CD8-positive, alpha-beta T cell (primary cell): ENCODE measurements at places on chromosomes 2 and 18.

GRCh38 chr2:142757111-142757510 is 120.4 kb upstream of the KYNU start:
- no peak for DNase-seq

- no peak for DNase-seq
Measured at GRCh38 chr2:154614906-154615305, 83.6 kb upstream of the KCNJ3 start.

GRCh38 chr2:235597081-235597615 is 103.3 kb downstream of the AGAP1 start:
- DNase-seq = no peak

GRCh38 chr2:47313728-47314127 is 89.2 kb upstream of the MSH2 start:
- no peak for DNase-seq

- DNase-seq = no peak
Measured at GRCh38 chr2:196955036-196955435, 28.5 kb upstream of the PGAP1 start.

- no peak for DNase-seq
Measured at GRCh38 chr2:121197369-121198091, 87.5 kb downstream of the TFCP2L1 start.

GRCh38 chr2:58339548-58340243 is 98.6 kb upstream of the FANCL start:
- no peak for DNase-seq

GRCh38 chr18:27298214-27298804 is 113.2 kb upstream of the CHST9 start:
- DNase-seq = no peak

DNA sequence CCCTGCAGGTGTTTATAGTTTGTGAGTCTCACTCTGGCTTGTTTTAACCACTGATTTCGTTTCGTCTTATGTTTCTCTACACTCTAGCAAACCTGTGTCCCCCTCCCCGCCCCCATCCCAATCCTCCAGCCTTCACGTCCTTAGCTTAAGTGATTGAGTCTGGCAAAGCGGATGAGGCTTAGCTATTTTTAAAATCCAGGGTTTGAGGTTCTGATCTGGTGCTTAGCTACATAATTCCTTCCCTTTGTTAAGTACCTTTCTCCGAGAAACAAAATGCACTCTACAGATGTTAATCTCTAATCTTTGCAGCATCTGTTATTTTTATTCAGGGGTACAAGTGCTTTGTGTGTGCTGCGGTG is 7.8 kb downstream of the AGAP1 start:
- DNase-seq = no peak

DNA sequence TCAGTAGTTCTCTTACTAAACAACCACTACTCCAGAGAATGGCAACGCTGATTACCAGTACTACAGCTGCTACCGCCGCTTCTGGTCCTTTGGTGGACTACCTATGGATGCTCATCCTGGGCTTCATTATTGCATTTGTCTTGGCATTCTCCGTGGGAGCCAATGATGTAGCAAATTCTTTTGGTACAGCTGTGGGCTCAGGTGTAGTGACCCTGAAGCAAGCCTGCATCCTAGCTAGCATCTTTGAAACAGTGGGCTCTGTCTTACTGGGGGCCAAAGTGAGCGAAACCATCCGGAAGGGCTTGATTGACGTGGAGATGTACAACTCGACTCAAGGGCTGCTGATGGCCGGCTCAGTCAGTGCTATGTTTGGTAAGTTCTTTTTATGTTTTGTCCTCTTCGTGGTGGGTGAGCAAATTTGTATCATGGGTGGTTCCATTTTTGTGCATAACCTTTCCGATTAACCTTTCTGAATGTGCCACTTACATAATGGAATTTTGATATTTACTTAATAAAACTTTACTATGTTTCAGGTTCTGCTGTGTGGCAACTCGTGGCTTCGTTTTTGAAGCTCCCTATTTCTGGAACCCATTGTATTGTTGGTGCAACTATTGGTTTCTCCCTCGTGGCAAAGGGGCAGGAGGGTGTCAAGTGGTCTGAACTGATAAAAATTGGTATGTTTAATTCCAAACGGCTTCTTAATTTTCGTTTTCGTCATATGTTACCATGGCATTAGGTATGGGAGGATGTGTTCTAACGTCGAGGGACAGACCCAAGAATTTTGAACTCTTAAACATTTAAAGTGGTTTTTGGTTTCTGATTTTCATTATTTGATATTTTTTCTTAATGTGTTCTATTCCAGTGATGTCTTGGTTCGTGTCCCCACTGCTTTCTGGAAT is 1.3 kb downstream of the SLC20A1 start:
- no peak for DNase-seq
